ENCODE measurements at places on chromosomes 2 and 18.

DNA sequence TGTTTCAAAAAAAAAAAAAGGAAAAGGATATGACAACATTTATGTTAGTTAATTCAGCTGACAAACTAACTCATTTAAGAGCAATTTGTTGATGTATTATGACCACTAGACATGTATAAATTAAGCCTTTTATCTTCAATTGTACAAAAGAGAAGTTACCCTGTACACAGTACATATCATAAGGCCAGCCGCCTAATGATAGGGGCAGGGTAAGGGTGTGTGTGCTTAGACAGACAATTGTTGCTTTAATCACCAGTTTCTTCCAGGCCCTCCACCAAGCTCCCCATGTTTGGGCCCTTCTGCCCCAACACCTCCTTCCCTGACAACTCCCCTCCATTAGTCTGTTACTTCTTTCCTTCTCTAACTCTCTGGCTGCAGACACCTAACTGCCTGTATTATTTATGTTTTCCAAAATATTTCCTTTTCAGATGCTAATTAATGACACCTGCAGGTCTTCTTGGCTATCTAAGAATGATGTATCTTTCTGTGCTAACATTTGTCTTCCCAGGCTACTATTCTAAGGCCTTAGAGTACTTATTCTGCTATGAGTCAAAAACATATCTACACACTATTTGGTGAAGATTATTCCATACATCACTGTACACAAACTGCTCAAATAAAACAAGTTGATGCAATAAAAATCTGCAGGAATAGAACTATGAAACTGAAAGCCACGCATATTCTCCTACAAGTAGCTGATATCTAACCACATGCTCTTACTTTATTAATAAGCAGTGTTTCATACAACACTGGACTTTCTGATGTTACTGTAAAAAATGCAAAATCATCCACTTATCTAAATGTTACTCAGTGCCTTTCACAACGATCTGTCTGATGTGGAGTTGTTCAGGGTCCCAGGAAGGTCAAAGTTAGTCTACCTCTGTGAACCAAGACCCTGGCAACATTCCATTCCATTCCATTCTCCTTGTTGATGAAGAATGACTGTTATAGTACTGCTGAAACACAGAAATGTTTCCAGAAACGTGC, 26.4 kb downstream of the TMEM131 start:
- DNase-seq: peak; percentile 48

GRCh38 chr2:97651114-97651513, 5.3 kb downstream of the COX5B start:
- DNase-seq: no peak

GRCh38 chr18:70931942-70932814, 643.3 kb downstream of the SOCS6 start:
- DNase-seq: peak; percentile 9

- no peak for DNase-seq
Measured at GRCh38 chr2:16365366-16365765, 300.3 kb downstream of the CYRIA start.

DNA sequence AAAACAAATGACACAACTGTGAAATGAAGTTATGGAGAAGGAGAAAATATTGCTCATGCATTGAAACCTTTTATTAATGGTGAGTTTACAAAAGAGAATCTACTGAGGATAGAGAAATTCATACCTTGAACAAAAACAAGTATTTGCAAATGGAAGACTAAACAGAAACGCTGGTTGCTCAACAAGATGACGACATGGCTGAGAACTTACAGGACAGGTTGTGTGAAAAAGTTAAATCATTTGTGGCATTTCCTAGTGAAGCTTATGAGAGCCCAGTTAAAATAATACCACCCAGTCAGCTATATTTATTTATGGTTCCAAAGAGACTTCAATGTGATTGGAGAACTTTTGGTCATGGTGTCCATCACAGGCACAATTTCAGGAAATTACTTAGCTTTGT, 148.6 kb upstream of the PKDCC start:
- DNase-seq: no peak

- no peak for DNase-seq
Measured at GRCh38 chr2:219125886-219126270, 34.7 kb downstream of the NHEJ1 start.

DNA sequence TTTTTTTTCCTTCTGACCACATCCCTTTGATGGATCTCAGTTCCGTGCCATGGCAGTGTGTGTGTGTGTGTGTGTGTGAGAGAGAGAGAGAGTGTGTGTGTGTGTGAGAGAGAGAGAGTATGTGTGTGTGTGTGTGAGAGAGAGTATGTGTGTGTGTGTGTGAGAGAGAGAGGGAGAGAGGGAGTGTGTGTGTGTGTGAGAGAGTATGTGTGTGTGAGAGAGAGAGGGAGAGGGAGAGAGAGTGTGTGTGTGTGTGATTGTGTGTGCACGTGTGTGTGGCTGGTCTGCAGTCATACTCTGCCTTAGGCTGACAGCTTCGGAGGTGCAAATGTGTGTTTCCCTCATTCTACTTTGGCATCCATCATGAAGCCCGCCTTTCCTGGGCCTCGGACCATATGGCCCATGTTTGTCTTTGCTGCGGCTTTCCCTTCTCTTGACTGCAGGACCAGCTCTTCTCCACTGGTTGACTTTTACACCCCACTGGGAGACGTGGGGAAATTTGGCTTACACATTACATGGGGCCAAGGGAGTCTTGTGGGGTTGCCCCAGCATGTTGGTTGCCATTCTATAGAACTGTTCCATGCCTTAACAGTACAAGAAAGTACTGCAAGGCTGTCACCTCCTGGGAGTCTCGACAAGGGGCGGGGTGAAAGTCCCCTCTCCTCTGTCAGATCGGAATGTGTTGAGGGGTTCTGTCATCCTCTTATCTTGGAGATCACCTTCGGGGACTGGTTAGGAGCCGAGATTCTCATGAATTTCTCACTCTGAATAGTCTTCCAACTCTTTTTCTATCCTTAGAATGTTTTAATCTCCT, 21.6 kb downstream of the TSN start:
- no peak for DNase-seq
